GM03348 (cell line): ENCODE measurements at places on chromosomes 3 and 15.

DNA sequence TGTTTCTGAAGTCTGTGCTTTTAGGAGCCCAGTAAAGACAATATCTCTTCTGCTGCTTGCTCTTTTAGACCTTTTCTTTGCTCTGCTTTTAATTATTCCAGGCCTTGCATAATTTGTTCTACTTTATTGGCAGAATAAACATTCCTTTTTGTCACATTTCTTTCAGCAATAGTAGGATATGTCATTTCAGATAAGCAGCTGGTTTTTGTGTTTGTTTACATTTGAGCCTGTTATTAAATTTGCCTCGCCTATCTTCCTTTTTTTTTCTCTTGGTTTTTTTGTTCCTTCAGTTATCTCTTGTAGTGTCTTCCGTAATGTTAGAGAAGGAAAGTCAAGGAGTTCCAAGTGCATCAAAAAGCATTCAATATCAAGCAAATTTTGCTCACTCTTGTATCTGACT is 16.4 kb downstream of the ZNF654 start:
- no peak for DNase-seq

- DNase-seq, result no peak
Observed at GRCh38 chr3:138148503-138148902, 16.3 kb upstream of the A4GNT start.

GRCh38 chr3:27509376-27509775 is 25.2 kb upstream of the SLC4A7 start:
- DNase-seq, result no peak

GRCh38 chr15:28942046-28942445 is 56.3 kb downstream of the APBA2 start:
- DNase-seq, result no peak

GRCh38 chr3:172846706-172847105 is 96.2 kb downstream of the ECT2 start:
- DNase-seq, result no peak

- DNase-seq, result no peak
Observed at GRCh38 chr3:40511031-40511718, 5.3 kb downstream of the ZNF620 start.

DNA sequence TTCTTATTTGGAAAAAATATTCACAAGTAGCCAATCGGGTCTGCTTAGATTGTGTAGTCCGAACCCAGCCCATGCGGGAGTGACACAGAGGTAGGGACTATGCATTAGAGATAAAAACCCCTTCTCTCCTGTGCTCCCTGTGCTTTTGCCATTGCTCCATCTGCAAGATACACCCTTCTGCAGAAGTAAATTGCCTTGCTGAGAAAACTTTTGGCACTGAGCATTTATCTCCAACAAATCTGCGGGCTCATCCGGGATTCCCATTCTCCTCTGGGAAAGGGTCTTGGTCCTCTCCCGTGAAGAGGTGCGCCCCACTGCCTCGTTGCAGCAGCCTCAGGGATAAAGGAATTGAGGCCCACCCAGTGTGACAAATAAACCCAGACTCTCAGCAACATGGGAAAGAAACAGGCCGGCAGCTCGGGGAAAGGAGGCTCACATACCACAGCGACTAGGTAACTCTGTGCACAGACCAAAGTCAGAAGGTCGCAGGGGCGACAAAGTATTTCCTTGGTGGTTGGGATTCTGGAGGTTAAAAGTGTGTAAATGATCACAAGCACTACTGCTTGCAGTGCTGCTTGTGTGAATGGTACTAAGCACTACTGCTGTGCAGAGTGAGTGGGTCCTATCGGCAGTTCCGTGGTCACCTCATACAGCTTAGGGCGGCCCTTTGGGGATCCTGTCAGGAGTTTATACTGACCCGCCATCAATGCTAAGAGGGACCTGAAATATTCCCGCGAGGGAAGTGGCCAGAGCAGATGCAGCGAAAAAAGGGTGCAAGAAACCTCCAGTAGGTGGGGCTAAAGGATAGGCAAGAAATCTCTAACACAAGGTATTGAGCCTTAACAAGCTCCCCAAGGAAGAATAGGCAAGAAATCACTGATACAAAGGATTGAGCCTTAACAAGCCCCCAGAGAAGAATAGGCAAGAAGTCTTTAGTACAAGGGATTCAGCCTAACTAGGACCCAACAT is 54.3 kb downstream of the GSK3B start:
- no peak for DNase-seq

DNA sequence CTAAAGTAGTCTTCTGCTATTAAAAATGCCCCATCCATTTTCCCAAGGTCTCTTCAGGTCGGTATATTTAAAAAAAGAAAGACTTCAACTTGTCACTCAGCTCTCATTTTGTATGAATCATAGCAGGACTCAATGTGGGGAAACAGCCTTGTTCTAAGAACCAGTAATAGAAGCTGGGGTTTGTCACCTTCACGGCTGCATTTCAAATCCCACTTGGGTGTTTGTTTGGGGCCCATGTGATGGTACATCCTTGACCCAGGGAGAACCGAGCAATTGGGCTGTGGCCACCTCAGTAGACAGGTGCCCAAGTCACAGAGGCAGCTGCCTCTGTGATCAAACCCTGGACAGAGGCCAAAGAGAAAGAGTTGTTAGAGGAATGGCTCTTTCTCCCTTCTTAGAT is 70.3 kb upstream of the ARL8B start:
- no peak for DNase-seq

DNA sequence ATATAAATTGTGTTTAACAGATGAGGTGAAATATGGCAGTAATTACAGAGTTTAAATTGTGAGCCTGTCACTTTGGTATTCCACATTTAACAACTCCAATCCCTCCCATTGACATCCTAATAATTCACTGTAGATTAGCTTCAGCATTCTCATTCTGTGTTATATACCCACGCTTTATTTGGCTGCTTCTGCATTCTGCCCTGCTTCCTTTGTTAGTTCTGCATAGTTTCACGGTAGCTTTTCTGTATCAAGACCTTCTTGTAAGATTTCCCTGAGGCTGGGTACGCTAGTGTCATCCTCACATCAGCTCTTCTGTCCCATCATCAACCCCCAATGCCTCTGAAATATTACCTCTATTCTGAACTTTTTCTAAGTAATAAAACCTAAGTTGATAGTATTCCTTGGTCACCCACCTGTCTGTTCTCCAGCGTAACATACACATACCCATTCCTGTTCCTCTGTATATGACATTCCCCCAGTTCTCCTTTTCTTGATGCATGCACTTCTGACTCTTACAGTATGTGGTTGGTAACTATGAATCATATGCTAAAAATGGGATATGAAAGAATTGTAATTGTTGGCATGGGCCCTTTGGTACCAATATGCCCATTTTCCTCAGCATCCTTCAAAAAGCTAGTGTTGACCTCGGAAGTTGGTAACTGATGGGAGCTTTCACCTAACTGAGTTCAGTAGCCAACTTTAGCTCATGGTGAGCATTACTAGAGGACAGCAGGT is 171.2 kb downstream of the KLHL25 start:
- DNase-seq, result peak; percentile 30

- no peak for DNase-seq
Observed at GRCh38 chr3:42891042-42891441, 14.9 kb upstream of the ZNF662 start.

DNA sequence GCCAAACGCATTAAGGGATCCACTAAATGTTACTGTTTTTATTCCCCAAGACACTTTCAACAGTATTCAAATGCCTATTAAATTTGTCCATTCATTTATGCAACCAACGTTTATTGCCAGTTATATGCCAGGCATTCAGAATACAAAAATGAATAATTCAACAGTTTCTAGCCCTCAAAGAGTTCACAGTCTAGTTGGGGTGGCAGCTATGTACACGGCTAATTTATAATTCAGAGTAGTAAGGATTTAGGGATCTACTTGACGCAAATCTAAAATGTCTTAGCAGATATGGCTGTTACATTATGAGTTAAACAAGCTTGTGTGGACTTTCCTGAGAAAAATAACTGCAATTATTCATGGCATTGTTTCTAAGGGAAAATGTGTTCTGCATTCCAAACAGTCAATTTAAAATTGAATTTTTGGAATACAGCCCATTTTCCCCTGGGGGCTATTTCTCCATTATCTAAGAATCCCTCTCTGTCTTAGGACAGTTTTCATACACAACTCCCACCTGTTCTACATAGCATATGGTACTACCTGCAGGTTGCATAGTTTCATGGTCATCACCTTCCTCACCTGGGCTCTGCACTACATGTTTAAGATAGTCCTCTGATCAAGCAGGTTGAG is 11.5 kb upstream of the MSL2 start:
- DNase-seq, result no peak

GRCh38 chr15:61075741-61076140 is 153.4 kb downstream of the RORA start:
- DNase-seq, result no peak

DNA sequence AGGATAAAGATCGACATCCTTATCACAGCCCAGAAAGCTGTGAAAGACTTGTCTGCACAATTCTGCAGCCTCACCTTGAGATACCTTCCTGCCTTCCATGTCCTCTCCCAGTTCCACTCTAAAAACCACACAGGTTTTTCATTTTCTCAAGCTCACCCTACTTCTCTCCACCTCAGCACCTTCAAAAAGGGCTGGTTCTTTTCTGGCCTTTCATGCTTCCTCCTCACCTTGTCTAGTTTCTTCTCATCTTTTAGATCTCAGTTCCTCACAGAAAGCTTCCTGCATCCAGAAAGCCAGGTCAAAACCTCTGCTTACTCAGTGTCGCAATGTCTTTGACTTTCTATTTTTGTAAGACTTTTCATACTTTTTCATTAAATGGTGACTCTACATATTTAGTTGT is 140.2 kb upstream of the STT3B start:
- no peak for DNase-seq

GRCh38 chr15:69414701-69415167 is 585 bp downstream of the KIF23 start:
- DNase-seq, result peak; percentile 88

GRCh38 chr3:192482391-192482790 is 244.9 kb downstream of the FGF12 start:
- DNase-seq, result no peak

DNA sequence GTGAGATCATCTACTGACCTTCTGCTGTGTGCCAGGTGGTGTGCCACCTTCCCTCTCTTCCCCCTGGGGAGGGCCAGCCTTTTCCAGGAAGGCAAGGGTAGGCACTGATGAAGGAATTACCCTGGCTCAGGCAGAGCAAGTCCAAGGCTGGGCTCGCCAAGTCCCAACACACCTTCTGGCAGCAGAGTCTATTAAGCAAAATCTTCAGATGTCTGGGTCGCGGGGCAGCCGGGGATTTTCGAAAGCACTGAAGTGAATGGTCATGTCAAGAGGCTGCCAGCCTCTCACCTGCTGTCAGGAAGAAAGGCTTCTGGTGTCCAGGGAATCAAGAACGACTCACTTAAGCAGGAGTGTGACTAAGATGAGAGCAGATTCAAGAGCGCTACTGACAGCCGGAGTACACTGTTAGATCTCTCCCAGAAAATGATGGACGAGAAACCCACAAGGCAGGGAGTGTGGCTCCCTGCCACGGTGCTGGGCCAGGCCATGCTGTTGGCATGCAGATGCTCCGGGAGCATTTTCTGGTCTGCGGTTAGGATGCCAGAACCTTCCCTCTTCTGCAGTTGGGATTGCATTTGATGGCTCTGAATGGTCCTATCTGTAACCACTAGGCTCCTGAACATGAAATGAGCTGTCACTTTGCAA is 479.8 kb downstream of the SHQ1 start:
- peak; percentile 69 for DNase-seq

DNA sequence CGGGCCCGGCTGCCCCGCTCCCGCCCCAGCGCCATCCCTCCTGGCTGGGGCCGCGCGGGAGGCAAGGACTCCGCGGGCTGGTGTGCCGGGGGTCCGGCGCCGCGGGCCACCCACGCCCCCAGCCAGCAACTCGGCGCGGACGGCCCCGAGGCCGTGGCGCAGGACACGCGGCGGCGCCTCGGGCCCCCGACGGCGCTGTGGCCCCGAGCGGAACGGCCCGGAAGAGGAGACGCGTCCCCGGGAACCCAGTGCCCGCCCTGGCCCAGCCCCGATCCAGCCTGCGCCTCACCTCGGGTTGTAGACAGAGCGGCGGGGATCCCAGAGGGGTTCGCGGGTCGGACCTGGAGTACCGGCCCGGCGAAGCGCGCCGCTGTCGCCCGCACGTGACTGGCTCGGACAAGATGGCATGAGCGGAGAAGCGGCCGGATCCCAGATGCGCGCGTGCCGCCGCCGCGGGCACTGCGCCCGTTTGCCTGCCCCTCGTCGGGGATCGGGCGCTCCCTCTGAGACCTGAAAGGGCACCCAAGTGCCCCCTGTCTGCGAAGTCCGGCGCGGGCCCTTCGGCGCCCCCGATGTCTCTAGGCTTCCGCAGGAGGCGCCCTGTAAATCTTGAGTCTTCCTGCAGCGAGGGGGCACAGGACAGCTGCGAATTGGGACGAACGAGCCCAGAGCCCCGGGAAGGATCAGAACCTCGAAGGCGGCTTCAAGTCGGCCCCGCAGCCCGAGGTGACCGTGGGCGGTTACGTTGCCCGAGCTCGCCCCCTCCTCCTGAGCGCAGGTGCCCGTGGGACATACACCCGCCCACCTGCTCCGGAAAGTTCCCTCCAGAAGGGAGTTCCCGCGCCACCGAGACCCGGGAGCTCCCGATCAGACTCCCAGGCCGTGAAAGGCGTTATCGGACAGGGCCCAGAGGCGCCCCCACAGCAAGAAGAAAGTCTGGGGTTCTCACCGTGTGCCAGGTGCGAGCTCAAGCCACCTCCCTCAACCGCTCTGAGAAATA is 598 bp upstream of the SFMBT1 start:
- DNase-seq, result no peak

DNA sequence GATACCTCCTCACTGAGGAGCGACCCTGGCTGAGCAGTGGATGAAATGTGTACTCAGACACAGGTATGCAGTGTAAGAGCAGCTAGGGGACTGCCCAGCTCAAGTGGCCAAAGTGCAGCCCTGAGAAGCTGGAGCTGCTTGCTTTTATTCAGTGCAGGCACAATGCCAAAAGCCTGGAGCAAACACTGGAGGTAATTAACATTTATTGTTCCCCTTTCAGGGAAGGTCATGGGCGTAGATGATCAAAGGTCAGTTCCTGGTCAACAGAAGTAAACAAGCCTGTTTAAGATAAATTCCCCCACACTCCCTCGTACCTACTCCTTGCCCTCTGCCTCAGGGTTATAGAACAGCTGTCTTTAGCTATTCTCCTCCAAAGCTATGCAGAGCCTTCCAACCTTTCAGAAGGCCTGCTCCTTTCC is 17.5 kb downstream of the PLA2G4F start:
- no peak for DNase-seq

- no peak for DNase-seq
Observed at GRCh38 chr3:100106094-100106493, 8.2 kb downstream of the FILIP1L start.

GRCh38 chr15:80926126-80926525 is 63.5 kb downstream of the MESD start:
- DNase-seq, result no peak

DNA sequence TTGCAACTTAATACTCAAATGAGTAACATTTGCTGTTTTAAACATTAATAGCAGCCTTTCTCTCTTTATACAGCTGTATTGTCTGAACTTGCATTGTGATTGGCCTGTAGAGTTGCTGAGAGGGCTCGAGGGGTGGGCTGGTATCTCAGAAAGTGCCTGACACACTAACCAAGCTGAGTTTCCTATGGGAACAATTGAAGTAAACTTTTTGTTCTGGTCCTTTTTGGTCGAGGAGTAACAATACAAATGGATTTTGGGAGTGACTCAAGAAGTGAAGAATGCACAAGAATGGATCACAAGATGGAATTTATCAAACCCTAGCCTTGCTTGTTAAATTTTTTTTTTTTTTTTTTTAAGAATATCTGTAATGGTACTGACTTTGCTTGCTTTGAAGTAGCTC is 40.3 kb downstream of the CTNNB1 start:
- peak; percentile 38 for DNase-seq
